ENCODE measurements at places on chromosomes 13 and 19.

GRCh38 chr13:96090240-96091101 lies 564 bp downstream of the HS6ST3 start:
- DNase-seq, result no peak

GRCh38 chr13:42041011-42041683 lies 7.3 kb upstream of the DGKH start:
- DNase-seq, result no peak

- no peak for DNase-seq
Observed at GRCh38 chr13:111129465-111130115, 14.5 kb downstream of the ARHGEF7 start.

GRCh38 chr19:44401139-44402115 lies at the start of gene ZNF285:
Gene ZNF285, minus strand, starts transcription at chr19:44401608. Its CDS starts 4,395 bp downstream, at chr19:44397213.
- no peak for DNase-seq

GRCh38 chr19:29485293-29485692 lies 40.5 kb upstream of the VSTM2B start:
- DNase-seq, result peak; percentile 79

GRCh38 chr13:44252938-44253337 lies 120.7 kb upstream of the SERP2 start:
- no peak for DNase-seq

DNA sequence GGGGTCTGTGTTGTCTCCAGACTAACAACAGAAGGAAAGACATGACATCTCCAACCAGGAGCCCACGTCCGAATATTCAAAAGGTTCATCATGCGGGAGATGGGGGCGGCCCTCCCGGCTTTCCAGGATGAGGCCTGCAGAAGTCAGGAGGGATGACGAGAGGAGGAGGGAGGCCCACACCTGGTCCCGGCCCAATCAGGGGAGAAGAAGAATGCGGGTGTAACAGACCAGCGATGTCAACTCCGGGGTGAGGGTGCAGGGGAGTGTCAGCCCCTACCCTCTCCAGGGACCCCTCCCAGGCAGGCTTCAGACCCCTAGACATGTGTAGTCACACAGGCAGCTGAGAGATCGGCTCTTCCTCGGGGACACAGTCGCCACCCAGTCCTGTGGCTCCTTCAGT lies 275.3 kb upstream of the ZNF507 start:
- DNase-seq, result no peak

DNA sequence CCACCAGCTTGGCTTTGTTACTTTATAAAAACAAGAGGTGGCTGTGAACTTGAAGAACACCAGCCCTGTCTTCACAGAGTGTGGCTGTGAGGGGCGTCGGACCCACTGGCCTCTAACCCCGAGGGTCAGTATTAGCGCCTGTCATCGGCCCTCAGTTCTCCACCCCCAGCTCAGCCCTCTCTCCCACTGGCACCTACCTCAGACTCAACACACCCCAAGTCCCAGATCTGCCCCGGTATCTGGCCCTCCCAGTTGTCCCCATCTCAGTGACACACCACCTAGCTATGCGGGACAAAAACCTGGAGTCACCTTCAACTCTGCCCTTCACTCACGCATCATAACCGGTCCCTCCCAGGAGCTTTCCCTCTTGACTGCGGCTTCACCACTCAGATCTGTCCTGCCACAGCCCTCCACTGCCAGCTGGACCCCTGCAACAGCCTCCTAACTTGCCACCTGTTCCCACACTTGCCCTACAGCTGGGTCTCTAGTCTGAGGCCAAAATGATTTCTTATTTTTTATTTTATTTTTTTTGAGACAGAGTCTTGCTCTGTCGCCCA lies 45.4 kb downstream of the PEPD start:
- DNase-seq, result no peak

GRCh38 chr19:28396287-28396831 lies 816.6 kb downstream of the UQCRFS1 start:
- no peak for DNase-seq

GRCh38 chr19:42143341-42144234 lies 11.3 kb upstream of the POU2F2 start:
- no peak for DNase-seq

GRCh38 chr19:42271045-42271419 lies 2.0 kb downstream of the CIC start:
- no peak for DNase-seq

DNA sequence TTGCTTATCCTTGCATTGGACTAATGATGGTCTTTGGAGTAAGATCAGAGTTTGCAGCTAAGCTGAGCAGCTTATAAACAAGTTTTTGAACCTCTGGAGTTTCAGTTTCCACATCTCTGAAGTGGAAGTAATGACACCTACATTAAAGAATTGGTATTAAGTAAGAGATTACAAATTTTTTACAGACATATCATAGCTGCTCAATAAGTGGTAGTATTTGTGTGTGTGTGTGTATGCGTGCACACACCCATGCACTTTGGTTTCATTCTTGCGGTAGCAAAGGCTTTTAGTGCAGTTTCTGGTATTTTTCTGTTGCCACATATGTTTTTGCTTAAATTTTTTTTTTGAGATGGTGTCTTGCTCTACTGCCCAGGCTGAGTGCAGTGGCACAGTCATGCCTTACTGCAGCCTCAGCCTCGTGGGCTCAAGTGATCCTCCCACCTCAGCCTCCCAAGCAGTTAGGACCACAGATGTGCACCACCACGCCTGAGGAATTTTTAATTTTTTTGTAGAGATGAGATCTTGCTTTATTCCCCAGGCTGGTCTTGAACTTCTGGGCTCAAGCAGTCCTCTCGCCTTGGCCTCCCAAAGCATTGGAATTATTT lies 4.5 kb downstream of the NAA16 start:
- no peak for DNase-seq

DNA sequence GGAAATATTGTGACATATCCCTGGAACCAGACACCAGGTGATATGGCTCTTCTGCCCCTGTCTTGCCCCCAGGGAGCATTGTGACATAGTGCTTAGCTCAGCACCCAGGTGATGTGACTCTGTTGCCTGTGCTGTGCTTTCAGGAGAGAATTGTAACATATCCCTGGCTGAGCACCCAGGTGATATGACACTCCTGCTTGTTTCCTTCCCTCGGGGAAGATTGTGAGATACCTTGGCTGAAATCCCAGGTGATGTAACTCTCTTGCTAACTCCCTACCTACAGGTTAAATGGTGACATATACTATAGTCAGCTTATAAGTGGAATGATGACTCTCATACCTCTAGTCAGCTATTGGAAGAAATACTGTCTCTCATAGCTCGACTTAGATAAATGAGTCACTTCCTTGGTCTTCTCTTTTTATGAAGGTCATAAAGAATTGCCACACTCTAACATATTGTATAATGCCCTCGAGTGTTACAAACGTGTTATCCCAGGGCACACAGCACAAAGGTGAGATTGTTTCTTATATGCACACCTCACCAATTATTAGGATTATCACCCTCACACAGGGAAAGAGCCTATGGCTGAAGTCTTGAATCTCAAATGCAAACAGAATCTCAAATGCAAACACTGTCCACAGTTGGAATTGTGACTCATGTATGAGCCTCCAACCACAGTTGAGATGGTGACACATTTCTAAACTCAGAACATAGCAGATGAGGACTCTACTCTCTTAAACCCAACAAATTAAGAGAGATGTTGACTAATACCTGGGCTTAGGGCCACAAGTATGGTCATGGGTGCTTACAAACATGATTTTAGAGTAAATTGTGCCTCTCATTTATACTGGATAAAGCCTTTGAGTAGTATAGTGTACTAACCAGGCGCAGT lies 32.7 kb upstream of the ZNF254 start:
- no peak for DNase-seq

DNA sequence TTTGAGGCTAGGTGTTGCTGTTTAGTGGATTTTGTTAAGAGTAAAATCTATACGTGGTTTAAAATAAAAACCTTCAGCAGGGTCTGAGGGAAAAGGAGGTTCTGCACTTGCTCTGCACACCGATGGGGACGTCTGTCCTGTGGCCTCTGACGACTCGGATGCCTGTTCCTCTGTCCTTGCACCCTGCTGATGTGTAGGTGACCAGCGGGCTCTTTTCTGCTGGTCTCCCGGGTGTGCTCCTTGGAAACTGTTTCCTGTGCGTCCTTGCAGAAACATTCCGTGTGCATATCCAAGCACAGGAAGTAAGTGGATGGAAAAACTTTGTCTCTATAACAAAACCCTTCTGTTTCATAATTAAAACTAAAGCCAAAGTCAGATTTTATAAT lies 3.8 kb downstream of the ATP4B start:
- no peak for DNase-seq

- no peak for DNase-seq
Observed at GRCh38 chr19:11263726-11264125, 1.4 kb upstream of the DOCK6 start.

DNA sequence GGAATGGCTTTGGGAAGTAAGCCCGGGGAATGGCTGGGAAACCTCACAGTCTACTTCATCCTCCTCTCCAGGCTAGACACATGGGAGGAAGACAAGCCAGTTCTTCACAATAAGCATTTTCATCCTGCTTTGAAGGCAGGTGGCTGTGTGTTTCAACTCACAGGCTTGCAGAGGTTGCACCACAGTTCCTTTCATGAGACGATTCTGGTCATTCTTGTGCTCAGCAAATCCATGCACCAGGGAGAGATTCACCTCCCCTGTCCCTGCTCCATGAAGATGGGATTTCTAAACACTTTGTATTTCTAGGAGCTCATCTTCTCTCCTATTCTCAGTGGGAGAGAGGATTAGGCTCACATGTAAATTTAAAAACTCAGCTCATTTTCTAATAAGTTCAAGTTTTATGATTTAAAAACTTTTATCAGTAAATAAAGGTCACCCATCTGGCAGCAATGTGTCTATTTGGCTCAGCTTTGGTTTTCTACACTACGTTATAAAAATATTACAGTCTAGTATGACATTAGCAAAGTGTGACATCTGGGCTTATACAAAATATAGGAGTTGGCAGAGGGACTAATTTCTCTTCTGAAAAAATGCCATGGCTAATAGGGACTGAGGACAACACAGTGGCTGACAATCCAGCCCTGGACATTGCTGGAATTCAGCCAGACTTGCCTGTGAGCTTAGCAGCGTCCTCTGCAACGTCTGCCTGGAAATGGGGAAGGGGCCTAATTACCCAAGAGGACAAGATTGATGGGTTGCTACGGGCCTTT lies 283.2 kb upstream of the SLC10A2 start:
- no peak for DNase-seq

- DNase-seq, result no peak
Observed at GRCh38 chr19:33156334-33156733, 24.4 kb downstream of the WDR88 start.

DNA sequence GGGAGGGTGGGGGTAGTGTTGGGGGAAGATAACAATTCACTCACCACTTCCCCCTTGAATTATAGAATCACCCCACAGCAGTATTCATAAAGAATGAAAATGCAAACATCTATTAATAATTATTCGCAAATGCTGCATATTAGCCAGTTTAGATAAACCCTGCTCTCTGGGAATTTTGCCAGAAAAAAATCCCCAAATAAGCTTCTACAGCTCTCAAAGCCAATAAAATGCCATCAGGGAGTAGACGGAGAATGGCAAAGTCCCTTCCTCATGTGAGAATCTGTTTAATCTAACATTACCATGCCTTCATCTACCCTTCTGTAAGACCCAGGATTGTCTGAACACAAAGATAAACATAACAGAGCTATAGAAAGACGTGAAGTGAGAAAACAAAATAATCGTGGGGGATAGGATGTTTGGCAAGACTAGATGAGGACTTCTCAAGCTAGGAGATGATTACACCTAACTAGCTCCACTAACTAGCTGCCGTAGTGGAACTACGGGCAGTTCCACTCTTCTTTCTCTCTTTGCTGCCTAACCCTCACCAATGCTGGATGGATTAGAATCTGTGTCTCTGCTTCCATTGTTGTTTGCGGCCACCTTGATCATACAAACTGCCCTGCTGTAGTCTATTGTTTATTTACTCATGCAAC lies 32.4 kb upstream of the CACNA1A start:
- no peak for DNase-seq

- DNase-seq, result no peak
Observed at GRCh38 chr13:42021851-42022250, 26.6 kb upstream of the DGKH start.

DNA sequence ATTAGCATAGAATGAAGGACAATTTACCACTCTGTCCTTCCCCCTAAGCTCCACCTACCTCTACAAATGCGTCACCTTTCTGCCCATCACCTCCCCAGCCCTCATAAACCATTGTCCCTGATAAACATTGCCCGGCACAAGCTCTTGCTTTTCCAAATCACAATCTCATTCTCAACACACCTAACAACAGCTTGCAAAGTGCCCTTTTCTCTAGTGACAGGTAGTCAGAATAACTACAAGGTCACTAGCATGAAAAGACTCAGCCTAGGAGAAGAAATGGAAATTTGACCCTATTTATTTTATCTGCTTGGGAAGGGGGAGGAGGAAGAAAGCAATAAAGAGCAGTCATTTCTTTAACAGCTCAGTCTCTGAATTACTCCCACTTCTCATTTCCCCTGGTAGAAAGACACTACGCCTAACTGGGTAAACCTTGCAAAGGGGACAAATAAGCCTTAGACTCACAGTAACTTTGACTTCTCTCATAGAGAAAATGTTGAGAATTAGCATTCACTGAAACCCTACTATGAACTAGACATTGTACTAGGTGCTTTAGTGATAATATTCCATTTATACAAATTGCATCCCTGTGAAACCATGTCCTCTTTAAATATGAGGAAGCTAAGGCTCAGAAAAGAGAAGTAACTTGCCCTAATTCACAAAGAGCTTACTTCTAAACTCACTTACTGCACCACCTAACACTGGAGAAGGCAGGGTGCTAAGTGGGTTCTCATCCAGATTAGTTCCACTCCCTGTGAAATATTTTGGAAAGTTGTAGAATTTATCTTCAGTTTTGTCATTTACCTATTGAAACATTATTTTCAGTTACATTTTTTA lies 116.2 kb upstream of the FNDC3A start:
- no peak for DNase-seq

DNA sequence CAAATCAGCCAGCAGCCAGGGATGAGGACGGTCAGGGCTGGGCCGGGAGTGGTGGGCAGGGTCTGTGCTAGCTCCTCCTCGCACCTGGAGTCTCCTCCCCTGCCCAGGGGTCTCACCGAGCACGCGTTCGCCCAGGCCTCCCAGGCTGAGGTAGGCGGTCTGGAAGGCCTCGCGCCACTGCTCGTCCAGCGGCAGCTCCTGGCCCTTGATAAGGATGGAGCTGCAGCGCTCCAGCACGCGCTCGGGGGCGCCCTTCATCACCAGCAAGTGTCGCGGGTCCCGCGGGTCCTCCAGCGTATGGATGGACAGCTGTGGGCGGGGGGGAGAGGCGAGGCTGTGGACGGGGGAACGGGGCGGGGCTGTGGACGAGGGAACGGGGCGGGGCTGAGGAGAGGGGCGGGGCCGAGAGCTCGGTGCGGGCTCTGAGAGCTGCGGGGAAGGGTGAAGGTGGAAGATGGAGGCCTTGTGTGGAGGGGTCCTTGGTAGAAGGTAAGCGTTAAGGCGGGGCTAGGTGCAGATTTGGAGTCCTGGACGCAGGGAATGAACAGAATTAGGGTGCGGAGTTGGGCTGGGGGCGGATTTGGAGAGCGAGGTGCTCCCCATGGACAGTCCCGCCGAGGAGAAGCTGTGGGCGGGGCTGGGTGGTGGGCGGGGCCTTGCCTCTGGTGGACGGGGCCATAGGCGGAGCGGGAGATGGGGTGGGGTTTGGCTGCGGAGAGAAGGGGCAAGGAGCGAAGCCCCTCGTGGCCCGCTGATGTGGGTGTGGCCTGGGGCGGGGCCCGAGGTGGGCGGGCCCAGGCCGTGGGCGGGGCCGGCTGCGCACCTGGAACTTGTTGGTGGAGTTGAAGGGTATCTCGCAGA lies 5.7 kb downstream of the ATP4A start:
- DNase-seq, result no peak

Measured in vagina (tissue), 2 donors.